ENCODE measurements at places on chromosomes 12 and 14.

- peak; percentile 56 for ATAC-seq
These were observed 33.3 kb upstream of the PPP1CC start for GRCh38 chr12:110775997-110776396.

DNA sequence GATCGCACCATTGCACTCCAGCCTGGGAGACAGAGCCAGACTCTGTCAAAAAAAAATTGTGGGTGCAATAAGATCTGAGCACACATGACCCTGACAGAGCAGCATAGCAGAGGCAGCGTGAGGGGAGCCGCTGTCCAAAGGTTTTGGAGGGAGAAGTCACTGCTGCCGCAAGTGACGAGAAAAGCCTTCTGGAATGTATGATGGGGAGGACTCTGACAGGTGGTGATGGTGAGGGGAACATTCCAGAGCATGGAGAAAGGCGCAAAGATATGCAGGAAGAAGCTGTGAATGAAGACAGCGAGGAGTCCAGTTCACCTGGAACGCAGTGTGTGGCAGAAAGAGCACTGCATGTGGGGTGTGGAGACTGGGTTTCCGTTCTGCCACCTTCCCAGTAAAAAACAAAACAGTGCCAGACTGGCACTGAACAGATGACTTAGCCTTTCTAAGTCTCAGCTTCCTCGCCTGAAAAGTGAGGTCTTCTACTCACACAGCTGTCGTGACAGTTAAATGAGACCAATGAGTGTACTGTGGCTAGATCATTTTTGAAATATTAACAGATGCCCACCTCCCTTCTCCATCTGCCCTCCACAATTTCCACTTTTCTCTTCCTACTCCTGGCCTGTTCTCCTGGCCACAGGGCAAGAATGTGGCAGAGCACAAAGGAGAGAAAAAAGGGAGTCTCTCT is 53.4 kb upstream of the PTHLH start:
- ATAC-seq, result no peak

DNA sequence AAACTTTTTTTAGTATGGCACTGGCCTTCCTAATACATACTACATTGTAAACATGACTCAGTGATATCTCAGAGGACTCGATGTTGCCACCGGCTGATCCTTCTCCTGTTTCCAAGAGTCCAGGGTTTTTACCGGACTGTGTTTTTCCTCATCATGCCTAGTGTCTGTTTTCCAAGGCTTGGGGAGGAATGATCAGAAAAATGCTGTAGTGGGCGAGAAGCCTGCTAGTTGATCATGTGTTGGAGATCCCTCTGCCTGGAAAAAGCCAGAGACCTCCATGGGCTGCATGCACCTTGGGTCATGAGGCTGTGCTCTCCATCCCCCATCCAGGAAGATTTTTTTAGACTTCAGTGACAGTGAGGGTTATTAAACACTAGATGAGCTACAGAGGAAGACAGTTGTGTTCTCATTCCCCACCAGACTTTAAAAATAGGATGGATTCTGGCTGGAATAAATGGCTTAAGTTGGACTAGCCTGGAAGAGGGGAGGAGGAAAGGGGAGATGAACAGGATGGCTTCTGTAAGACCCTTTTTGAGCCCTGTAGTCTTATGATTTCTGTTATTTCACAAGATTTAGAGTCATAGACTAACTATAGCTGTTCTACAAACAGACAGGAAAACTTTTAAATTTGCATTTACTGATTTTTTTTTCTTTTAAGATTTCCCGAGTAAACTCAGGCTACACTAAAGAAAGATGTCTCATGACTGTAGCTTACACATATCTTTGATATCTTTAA is 145.7 kb downstream of the SAMD4A start:
- ATAC-seq, result no peak

- ATAC-seq, result no peak
These were observed 19.4 kb downstream of the LDHB start for GRCh38 chr12:21638054-21638891.

DNA sequence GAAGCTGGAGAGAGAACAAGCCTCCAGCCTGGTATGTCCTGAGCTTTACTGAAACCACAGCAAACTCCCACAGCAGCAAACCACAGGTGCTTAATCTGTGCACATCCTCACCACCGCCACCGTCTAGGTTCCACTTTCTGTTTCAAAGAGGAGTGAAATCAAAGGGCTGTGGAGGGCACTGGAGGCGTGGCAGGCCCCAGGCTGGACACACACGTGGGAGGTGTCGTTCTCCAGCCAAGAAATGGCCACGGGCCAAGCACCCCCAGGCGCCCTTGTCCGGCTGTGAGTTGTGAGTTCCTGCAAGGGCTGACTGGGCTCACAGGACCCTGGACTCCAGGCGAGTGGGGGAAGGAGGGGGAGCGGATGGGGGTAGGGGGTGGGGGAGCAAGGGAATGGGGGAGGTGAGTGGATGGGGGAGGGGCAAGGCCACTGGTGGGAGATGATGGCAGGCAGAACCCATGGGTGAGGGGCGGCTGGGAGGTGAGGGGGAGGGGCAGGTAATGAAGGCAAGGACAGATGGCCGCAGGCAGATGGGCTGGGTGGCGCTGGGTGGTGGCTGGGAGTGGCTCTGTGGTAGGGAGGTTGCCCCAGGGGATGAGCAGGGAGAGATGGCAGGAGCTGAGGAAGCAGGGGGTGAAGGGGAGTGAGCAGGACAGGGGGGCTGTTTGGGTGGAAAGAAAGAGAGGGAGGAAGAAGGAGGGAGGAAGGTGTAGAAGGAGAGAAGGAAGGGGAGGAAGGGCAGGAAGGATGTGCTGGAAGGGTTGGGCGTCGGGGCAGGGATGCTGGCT is 86.7 kb downstream of the NCOR2 start:
- ATAC-seq, result peak; percentile 92

DNA sequence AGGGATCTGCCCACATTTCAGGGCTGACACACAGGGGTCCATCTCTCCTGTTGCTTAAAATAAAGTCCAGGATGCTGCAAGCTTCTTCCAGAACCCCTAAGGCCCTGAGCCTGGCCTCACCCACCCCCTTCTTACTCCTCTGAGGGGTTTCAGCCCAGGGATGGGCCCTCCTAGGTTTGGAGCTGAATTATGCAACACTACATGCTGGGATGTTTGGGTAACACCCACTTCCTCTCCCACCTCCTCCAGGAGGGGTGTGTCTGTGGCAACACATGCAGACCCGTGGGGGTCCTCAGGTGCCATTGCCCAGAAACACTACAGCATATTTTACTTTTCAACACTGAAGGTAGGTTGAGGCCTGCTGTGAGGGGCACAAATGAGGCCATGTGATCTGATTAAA is 5.4 kb downstream of the FBLN5 start:
- no peak for ATAC-seq

DNA sequence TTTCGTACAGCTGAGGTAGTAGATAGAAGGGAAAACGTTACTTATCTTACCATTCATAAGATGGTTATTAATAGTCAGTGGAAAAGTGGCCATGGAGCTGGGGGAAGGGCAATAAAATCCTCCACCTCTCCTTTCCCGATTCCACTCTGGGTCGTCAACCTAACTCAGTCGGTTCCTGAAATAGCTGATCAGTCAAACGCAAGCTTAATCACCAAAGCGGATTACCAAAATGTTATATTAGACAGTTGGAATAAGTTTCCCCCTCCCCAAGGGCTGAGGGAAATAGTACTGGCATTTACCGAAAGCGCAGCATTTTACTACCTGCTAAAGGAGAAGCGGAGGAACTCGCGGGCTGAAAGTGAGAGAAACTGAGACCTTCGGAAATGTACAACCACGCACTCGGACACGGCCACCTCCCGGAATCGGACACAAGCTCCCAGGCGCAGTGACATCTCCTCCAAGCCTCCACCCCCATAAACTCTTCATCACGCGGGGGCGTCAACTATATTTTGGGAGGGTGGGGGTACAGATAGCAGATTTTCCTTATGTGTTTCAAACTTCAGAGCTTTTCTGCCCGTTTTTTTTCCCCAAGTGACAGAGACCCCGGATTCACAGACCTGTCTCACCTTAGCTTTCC is 1.2 kb downstream of the PPM1H start:
- no peak for ATAC-seq

DNA sequence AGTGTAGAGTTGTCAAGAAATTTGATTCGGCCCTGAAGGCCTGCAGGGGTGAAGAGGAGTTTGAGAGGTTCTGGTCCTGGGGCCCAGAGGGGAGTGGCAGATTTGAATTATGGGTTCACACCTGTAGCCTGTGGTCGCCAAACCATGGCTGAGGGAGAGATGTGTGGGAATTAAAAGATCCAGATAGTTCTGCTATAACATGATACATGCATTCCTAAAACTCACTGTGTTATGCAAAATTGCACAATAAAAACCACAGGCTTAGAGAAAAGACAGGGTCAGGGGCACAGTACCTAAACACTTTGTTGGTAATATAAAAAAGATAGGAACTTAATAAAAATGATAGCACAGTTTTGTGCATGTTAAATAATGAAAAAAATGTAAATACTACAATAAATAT is 106.2 kb downstream of the TMEM30B start:
- ATAC-seq, result no peak

DNA sequence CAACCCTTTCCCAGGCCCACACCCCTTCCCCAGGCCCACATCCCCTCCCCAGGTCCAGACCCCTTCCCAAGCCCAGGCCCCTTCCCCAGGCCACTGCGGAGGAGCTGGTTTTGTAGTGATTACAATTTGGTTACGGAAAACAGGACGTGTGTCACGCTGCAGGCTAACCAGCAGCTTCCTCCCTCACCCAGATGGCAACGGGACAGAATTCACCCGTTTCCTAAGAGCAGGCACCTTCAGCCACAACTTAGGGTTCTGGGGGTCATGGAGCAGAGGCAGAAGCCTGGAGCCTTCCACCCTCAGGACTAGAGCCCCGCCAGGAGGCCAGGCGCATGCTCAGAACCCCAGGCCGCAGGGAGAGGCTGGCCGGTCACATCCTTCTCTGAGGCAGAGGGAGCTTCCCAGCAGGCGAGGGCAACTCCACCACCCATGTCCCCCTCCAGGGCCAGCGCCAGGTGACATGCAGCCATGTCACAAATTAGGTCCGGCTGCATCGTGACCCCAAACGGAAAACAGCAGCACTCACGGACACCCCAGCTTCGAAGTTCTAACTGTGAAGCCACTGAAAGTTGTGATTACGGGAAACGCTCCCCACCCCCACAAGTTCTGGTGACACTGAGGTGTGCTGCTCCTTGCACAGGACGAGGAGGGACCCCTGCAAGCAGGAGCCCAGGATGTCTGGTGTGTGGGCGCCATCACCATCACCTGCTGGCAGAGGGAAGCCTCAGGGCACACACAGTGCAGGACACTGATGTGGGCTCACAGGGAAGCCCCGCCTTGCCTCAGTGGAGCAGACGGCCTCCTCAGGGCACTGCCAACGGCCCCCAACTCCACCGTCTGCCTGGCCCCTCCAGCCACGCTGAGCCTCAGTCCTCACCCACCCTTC is 7.7 kb downstream of the BRF1 start:
- peak; percentile 66 for ATAC-seq

DNA sequence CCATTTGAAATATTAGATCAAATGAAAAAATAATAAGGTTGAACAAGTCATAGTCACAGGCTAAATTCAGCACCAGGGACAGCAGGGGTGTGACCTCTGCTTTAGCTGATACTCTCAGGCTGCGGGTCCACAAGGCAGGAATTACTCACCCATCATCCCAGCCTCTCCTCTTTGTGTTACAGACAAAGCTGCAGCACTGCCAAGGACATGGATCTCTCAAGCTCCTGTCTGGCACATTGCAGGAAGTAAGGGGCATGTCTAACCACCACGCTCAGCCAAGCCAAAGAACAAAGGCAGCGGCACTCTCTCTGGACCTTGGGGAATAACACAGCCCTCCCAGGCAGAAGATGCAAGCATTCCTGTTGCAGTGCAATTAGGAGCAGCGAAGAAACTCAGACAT is 783.8 kb downstream of the VRK1 start:
- no peak for ATAC-seq
